Epithelial cell of proximal tubule (primary cell): ENCODE measurements at places on chromosomes 3 and 15. TPM values are rescaled to one million over a fixed set of nuclear protein-coding genes. Genes with fewer than 3 reads are reported as not detected.

DNA sequence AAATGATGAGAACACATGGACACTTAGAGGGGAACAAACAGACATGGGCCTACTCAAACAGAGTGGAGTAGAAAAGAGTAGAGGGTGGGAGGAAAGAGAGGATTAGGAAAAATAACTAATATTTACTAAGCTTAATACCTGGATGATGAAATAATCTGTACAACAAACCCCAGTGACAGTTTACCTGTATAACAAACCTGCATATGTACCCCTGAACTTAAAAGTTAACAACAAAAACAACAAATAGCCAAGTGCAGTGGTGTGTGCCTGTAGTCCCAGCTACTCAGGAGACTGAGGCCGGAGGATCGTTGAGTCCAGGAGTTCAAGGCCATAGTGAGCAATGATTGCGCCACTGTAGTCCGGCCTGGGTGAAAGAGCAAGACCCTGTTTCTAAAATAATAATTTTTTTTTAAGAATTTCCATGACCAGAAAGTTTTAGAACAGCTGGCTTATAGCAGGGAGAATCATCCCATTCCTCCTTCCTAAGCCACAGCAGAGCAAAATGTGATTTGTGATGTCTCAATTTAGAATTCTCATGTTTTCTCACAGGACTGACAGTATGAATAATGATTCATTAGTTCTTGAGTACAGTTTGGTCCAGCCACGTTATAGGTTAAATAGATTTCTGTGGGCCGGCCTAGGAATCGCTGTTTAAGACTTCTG lies 150.0 kb downstream of the ZNF609 start:
- no peak for DNase-seq

DNA sequence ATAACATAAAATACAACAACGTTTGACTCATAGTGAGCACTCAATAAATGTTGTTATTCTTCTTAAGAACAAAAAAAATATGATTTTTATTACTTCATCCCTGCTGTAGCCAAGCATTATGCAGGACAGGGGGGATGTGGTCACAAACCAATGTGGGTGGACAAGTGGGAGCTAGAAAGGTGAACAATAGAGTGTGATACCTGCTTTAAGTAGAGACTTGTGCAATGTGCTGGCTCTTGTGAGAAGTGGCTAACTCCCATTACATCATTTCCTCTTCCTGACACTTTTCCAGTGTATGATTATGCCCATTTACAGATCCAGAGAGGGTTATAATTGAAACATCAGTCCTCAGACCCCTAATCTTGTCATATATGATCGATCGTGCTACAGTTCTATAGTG lies 193.6 kb downstream of the UBE2E2 start:
- DNase-seq: no peak

DNA sequence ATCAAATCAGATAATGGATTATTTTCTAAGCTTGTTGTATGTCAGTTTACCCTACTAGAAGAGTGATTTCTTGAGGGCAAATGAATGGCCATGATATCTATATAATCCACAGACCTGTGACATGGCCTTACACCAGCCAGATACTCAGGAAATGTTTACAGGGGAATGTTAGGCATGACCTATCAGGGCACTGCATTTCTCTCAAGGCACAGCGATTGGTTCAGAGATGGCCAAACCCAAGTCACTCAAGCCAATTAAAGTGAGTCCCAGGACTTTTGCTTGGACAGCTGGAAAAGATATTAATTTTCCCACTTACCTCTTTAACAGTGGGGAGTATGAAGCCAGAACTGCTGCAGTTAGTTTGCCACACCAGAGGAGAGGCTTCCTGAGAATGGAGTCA lies 28.7 kb upstream of the GATA2 start:
- no peak for DNase-seq

GRCh38 chr15:63350178-63350621 lies 31.4 kb downstream of the CA12 start:
- DNase-seq: no peak

- DNase-seq: no peak
These were observed 63.2 kb downstream of the LRRFIP2 start for GRCh38 chr3:37111199-37111598.

DNA sequence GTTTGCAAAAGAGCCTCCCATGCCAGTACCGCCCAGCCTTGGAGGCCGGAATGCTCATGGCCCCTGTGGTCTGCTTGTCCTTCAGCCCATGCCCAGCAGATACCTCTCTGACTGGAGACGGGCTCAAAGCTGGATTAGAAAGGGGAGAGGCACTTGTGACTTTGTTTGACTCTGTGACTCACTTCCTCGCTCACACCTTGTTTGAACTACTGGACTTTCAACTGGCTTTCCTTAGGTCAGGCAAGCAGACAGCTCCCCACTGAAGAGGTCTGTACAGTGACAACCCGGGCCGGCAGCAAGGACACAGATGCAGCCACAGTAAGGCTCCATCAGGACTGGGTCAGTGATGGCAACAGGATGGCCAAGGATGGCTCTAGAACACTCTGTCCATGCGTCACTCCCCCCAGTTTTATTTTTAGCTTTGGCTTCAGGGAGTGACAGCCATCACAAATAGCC lies 98.6 kb upstream of the ABHD17C start:
- DNase-seq: no peak

GRCh38 chr3:173688216-173688842 lies 290.8 kb downstream of the NLGN1 start:
- DNase-seq: peak; percentile 88

DNA sequence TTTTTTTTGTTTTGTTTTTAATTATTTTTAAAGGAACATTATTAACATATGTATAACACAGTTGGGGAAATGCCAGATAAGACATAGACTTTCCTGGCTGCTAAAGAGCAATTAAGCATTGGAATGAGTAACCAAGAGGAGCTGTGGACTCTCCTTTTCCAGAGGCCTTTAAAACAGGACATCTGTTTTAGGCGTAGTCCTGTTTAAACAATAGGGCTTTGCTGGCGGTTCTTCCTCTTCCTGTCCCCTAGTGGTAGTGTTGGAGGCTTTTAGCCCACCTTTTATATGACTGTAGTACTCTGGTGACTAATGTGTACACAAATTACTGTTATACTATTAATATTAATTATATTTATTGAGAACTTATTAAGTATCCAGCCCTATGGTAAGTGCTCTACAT lies 81.9 kb downstream of the PPARG start:
- DNase-seq: no peak

- no peak for DNase-seq
These were observed 51.5 kb downstream of the TGFBR2 start for GRCh38 chr3:30657914-30658313.

GRCh38 chr3:124509884-124510283 lies 220.4 kb upstream of the UMPS start:
- no peak for DNase-seq

DNA sequence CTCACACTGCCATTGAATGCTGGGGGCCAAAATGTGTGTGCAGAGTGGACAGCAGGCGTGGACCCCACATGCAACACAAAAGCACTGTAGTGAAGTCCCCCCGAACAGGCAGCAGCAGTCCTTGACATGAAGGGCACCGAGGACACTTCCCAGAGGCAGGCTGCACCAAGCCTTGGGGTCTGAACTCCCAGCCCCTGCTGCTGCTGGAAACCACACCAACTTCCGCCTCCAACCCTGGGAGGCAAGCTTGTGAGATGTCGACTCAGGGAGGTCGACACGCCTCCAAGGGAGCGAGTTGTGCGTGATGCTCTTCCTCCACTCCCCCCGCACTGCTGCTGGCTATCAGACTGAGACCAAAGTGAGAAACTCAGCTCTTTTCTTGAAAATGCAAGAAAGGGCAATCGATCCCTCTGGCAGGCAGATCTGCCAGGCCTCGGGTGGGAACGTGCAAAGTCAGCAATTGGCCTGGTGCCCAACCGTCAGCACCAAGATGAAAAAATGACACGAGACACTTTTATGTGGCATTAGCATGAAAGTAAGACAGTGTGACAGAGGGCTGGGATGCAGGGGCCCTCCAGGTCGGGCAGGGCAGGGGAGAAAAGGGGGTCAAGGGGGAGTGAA lies 43.6 kb downstream of the WHAMM start:
- DNase-seq: no peak

DNA sequence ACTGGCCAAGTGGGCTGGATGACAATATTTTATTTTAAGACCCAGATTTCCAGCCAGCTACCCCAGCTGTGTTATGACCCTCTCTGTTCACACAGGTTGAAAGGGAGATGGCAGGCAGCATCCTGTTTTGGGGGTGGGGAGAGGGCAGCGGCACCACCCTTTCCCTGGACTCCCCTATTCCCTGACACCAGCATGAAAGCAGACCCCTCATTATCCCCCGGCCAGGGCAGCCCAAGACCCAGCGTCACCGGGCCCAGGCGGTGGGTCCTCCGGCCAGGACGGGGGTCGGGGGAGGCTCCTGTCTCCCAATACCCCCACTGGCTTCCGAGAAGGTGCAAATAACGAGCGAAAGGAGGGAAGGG lies 127.6 kb upstream of the MEF2A start:
- no peak for DNase-seq

GRCh38 chr3:159879146-159879545 lies 109.5 kb upstream of the IL12A start:
- DNase-seq: no peak

DNA sequence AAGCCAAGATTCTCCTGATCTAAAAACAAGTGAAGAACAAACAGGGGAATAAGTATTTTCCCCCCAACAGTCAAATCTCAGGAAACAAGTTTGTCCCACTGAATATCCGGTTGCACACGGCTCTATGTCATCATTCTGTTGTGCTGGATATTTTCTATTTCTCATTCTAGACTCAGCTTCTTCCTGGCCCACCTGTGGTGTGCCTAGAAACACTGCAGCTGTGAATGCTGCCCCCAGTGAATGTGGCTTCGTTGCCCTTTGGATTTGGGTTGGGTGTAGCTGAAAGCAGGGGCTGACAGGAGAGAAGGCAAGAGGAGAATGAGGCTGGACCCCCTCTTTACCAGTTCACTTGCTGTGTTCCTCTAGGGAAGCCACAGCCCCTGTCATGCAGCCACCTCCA lies 181.2 kb upstream of the PROK2 start:
- DNase-seq: no peak

GRCh38 chr3:48765376-48765775 lies 48.4 kb upstream of the IP6K2 start:
- no peak for DNase-seq

DNA sequence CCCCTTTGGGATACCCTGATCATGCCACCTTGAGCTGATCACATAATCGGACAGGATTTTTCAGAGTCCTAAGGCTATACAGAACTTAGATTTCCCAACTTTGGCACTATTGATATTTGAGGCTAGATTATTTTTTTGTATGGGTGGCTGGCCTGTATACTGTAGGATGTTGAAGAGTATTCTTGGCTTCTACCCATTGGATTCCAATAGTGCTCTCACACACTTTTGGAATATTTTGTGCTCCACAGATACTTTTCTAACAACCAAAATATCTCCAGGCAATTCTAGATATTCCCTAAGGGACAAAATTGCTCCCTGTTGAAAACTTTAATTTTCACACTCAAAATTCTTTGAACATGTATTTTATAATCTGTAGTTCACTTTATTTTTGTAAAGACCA lies 125.1 kb downstream of the ABI3BP start:
- no peak for DNase-seq

- DNase-seq: no peak
These were observed 31.3 kb downstream of the ACP3 start for GRCh38 chr3:132348531-132348930.

GRCh38 chr3:16866571-16866970 lies 18.2 kb upstream of the PLCL2 start:
- no peak for DNase-seq

- no peak for DNase-seq
These were observed 1.4 kb upstream of the RAB5A start for GRCh38 chr3:19945534-19945933.

DNA sequence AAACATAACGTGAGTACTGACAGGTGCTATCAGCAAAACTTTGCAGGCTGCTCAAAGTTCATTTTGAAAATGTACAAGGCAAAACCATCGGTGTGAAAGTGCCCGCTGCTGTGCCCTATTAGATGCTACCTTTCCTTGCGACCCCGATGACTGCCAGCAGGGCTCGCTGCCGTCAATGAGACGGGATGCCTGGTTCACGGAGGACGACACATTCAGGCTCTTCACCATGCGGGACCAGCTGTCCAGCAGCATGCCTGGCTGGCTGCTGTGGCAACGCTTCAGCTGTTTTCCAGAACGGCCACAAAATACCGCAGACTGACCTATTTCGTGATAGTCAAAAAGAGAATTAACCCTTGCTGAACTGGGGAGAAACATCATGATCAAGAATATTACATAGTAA lies 92.7 kb upstream of the OCA2 start:
- DNase-seq: peak; percentile 49

- DNase-seq: peak; percentile 85
These were observed 303.1 kb downstream of the RPLP1 start for GRCh38 chr15:69755551-69756310.

GRCh38 chr3:37608061-37608702 lies 253.5 kb upstream of the CTDSPL start:
- DNase-seq: no peak

DNA sequence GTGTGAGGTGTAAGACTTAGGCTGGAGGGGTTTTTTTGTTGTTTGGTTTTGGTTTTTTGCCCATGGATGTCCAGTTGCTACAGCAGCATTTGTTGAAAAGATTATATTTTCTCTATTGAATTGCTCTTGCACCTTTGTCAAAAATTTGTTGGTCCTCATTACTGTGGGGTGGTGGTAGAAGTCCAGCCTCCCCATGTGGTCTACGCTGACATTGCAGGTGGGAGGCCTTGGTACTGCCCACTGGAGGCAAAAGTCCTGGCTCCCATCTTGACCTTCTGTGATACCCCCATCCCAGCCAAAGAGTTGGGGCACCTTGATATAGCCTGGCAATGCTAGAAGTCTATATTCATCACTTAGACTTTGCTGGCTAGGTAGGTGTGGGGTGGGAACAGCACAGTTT lies 5.4 kb upstream of the RAB6B start:
- DNase-seq: no peak

- no peak for DNase-seq
These were observed 183.5 kb upstream of the EOMES start for GRCh38 chr3:27905625-27906024.

DNA sequence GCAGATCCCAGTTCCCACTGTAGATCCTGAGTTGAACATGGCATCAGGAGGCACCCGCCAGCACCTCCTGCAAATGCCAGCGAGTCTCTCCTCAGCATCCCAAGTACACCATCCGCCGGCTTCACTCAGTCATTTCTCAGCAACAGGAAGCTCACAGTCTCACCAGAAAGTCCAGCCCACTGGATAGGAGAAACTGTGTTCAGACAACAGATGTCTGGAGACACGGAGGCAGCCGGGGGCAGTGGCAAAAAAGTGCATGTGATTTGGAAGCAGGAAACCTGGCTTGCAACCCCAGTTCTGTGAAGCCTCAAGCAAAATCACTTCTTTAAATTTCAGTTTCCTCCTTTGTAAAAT lies 68.7 kb downstream of the SRGAP3 start:
- DNase-seq: no peak

- no peak for DNase-seq
These were observed 389 bp downstream of the ARPC4 start for GRCh38 chr3:9793161-9793781.

Gene USP4
- total RNA-seq: 6.2 and 8.7 TPM in 2 replicates

Gene GPR156
- total RNA-seq: 0.51 and 1.4 TPM in 2 replicates

Gene GOLGA8T
- total RNA-seq: not detected in 2 replicates

Gene HYAL2
- 123 and 145 TPM in 2 replicates for total RNA-seq

Gene MASP1
- not detected in 2 replicates for total RNA-seq

Gene CSTA
- not detected in 2 replicates for total RNA-seq

Gene CYP1A2
- total RNA-seq: not detected in 2 replicates

Gene CSNK1G1
- 12.0 and 12.3 TPM in 2 replicates for total RNA-seq

Gene RHOV
- total RNA-seq: 1.7 and 3.1 TPM in 2 replicates

Gene LRRC34
- total RNA-seq: 9.8 and 17.1 TPM in 2 replicates

Gene CRYGS
- total RNA-seq: 0.43 TPM in 1 of 2 replicates, not detected in the other

Gene DNAH12
- not detected in 2 replicates for total RNA-seq

Gene COL8A1
- total RNA-seq: 60.5 and 83.7 TPM in 2 replicates

Gene TGM4
- 0.07 TPM in 1 of 2 replicates, not detected in the other for total RNA-seq

Gene CEMIP
- total RNA-seq: 0.06 and 0.07 TPM in 2 replicates

Gene CLDN1
- total RNA-seq: 155 and 169 TPM in 2 replicates
